ENCODE measurements at places on chromosomes 3 and 15. TPM values are rescaled to one million over a fixed set of nuclear protein-coding genes. Genes with fewer than 3 reads are reported as not detected.
A peak's percentile ranks its signal among the peaks of the same experiment; 100 is the strongest.

SLC35A5 gene
- 51.5 TPM for total RNA-seq

GP9 gene
- total RNA-seq = not detected

XPC gene
- total RNA-seq = 19.6 TPM

CCDC191 gene
- 1.6 TPM for total RNA-seq

PXYLP1 gene
- 18.7 TPM for total RNA-seq

DNA sequence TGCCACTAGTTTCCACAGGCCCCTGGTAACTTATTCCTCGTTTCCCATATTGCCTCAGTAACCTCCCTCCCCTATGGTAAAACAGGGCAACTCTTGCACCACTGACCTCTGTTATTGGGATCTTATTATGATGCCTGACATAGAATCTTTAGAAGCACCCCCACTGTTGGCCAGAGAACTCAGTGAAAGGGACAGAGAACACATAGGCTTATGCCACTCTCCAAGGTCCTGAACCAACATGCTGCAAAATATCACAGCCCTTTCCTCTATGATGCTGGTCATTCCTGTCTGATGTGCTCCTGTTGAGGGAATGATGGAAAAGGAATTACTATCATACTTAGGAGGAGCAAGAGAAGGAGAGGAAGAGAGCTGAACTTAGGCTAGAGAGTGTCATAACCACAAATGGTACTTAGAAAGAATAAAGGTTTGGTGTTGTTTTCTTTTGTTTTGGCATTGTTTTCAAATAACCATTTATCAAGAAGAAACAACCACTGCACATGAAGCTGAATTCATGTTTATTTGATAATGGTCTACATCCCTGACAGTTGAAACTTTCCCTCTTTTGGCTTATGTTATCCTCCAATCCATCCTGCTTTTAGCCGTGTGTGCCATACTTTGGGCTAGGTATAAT, 330.2 kb downstream of the EPHB1 start:
- peak; percentile 40 for DNase-seq

DNA sequence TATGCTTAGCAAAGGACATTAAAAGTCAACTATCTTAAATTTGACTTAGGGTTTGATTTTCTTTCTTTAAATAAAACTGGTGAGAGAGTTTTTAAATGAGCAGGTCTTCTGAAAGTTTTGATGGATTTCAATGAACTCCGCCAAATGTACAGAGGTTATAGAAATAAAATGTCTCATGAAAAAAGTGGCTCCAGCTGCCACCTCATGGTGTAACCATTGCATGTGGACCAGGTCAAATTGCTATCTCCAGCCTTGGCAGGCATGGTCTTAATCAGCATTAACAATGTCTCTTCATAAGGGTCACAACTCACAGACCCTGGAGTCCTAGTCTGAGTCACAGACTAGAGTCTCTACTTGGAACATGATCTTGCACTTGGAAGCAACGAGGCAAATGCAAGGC, 182.3 kb downstream of the ADAMTS17 start:
- no peak for DNase-seq

GRCh38 chr3:50862221-50862620, 187.5 kb downstream of the DOCK3 start:
- no peak for DNase-seq

- no peak for DNase-seq
Measured at GRCh38 chr3:121362035-121362734, 183.6 kb downstream of the POLQ start.

- no peak for DNase-seq
Measured at GRCh38 chr3:98588065-98588464, 5.3 kb downstream of the CPOX start.

DNA sequence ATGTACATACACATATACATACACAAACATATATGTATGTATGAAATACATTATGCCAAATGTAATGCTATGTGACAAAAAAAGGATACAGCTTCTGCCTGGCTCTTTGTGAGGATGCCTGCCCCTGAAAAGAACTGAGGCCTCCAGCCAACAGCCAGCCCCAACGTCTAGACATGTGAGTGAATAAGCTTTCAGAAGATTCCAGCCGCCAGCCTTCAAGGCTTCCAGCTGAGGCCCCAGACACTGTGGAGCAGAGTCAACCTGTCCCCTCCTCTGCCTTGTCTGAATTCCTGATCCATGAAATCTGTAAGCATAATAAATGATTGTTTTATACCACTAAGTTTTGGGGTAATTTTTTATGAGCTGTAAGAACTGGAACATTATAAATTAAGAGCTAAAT, 24.7 kb downstream of the GXYLT2 start:
- DNase-seq = no peak

DNA sequence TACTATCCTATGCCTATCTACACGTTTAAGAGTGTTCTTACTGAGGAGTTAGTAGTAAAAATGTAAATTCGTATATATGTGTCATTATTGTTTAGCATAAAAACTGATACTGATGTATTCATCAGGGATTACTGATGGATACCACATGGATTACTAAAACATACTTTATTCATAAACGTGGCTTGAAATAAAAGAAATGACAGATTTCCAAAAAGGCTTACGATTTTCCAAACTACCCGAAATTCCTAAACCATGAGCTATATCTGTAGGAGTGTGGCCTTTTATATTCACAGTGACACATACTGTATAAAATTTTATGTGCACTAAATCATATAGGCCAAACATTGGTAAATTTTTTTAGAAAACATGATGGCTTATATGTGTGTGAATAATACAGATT, 6.9 kb downstream of the TSC22D2 start:
- DNase-seq = no peak

- DNase-seq = no peak
Measured at GRCh38 chr15:45914425-45914824, 279.6 kb downstream of the SQOR start.

- no peak for DNase-seq
Measured at GRCh38 chr15:78907577-78907976, 34.9 kb downstream of the MORF4L1 start.

- peak; percentile 27 for DNase-seq
Measured at GRCh38 chr3:65080432-65080831, 392.6 kb upstream of the ADAMTS9 start.

DNA sequence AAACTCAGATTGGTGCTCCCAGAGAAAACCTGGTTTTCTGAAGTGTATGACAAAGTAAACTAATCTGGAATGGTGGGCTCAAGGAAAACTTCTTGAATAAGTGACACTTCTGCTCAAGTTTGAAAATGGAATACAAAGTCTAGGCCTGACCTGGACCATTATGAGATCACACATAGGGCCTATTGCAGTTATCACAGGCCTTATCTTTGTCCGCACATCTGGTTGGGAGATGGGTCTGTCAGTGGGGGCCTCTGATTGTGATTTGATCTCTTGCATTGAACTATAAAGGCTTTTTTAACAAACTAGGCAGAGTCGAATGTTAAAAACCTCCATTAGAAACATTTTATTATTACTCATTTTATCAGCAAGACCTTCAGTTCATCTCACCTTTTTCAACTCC, 405.6 kb downstream of the PTPRG start:
- DNase-seq = no peak

DNA sequence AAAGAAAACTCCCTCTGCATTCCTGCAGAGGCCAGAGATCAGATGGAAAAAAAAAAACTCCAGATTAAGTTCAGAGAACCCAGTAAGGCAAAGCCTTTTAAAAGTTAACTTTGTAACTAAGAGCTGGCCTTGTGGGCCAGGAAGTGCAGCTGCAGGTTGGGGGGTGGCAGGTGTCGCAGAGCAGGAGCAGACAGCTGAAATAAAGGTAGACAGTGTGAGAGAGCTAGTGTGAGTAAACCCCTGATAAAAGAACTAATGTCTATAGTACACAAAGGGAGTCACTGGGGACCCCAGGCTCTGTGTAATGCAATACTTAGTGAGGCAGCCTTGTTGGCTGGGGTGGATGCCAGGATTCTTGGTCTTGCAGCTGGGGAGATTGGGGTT, 42.1 kb downstream of the PPCDC start:
- DNase-seq = peak; percentile 44

GRCh38 chr3:127066635-127067034, 83.7 kb downstream of the PLXNA1 start:
- DNase-seq = no peak

GRCh38 chr3:152202976-152203626, 65.6 kb upstream of the MBNL1 start:
- DNase-seq = no peak

DNA sequence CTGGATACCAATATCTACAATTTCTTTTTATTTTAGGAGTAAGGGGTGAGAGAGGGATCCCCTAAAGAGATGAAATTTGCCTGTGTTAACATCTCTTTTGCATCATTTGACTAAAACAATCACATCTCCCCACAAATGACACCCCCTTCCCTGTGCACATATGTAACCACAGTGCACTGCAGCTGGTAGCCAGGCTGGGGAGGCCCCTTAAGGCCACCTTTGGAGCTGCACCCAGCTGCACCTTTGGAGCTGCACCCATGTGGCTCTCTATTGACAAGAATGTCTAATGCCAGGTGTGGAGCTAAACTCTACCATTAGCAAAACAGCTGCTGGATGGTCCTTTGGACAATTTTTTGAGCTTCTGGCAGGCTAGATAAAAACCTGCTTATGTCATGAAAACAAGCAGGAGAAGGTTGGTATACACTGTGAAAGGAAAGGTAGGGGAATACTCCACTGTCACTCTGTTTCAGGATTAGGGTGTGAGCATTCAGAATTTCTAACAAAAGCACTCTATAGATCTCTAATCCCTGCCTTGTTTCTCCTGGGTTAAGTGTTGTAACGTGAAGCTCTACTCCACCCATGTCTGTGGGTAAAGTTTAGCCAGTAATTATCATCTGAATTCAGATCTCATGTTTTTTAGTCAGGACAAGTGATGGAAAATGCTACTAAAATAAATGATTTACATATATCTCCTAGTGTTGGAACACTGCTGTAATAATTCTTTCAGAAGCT, 52.1 kb downstream of the TFG start:
- no peak for DNase-seq
